ENCODE measurements at places on chromosomes 11 and 22.

GRCh38 chr22:37020192-37020479 lies 594 bp downstream of the MPST start:
- DNase-seq, result no peak

GRCh38 chr22:31490496-31490925 lies 869 bp upstream of the EIF4ENIF1 start:
- DNase-seq, result peak; percentile 28

DNA sequence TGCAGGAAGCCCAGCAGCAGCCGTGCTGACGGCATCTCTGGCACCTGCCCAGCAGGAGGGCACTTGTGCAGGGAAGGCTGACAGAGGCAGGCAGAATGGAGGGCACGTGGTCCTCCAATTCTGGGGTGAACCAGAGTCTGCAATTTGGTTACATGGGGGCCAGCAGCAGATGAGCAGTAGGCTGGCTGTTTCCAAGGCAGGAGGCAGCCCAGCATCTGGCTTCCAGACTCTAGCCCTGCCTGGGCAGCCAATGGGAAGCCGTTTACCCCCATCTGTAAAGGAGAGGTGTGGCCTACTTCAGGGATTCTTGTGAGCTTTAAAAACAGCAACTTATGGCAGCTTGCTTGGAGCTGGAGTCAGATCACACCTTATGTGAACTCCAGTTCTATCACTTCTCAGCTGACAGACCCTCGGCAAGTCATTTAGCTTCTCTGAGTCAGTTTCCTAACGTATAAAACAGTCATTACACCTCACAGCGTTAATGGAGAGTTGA lies 27.9 kb upstream of the RASL10A start:
- DNase-seq, result peak; percentile 62

- DNase-seq, result no peak
Observed at GRCh38 chr22:30272781-30273601, 6.3 kb upstream of the OSM start.

DNA sequence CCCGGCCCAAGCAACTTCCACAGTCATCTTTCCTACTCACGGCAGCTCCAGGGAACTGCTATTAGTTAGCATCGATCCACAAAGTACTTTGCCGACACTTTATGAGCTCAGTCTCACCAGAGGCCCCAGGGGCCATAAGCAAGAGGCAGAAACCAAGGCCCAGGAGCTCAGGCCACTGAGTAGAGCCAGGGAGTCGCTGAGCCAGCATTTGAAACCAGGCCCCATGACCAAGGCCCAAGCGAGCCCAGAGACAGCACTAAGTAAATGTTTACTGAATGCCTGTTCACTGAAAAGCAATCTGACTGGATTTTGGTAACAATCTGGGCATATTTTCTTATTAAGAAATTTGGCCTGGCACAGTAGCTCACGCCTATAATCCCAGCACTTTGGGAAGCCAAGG lies 43.3 kb downstream of the ARRB1 start:
- no peak for DNase-seq

- no peak for DNase-seq
Observed at GRCh38 chr11:665062-665703, 28.1 kb downstream of the DRD4 start.

- DNase-seq, result no peak
Observed at GRCh38 chr11:63445118-63445517, 45.8 kb downstream of the PLAAT5 start.

- DNase-seq, result no peak
Observed at GRCh38 chr11:17892409-17892808, 120.4 kb downstream of the SERGEF start.

GRCh38 chr11:78189174-78189724 lies 530 bp downstream of the USP35 start:
- DNase-seq, result no peak

DNA sequence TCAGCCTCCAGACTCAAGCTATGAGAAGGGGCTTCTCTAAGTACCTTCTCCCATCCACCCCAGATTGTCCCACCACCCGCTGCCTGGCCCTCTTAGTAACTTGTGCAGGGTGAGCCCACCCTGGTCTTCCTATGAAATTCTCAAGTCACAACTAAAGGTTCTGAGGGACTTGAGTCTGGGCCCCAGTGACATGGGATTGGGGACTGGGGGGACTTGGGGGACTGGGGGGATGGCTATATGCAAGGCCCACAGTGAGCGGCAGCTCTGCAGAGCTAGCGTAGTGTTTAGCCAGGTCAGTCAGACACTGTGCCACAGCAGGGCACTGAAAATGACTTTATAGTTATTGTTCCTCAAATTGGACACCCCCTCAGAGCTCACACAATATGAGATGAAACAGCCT lies 622.3 kb upstream of the CADM1 start:
- DNase-seq, result no peak

GRCh38 chr22:47059076-47059475 lies 296.6 kb downstream of the TBC1D22A start:
- no peak for DNase-seq

DNA sequence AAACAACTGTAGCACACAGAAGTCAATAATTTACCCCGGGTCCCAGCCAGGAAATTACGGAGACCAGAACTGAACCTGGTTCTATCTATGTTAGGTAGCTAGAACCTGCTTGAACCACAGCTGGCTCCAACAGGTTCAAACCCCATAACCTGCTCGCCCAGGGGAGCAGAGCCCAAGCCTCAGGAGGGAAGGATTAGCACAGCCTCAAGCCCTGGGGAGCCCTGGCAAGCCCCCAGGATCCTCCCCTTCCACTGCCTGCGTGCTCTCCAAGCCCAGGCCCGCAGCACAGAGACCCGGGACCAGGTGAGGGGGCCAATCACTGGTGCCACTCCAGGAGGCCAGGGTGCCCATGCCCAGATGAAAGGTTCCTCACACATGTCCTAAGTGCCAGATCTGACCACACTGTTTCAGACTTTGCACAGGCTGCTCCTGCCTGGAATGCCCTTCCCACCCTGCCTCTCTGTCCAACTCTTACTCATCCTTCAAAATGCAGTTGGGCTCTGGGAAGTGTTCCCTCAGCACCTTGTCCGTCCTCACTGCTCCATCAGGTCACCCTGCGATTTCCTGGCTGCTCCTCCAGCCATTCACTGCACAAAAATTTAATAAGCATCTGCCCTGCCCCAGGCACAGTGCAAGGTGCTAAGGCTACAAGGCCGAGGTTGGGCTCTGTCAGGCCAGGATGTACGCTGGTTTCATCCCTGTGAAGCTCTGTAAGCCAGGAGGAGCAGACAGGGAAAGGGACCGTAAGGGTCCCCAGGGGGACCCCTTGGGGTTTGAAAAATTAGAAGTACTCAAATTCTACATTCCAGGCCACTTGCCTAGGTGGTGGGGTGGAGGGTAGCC lies 32.2 kb downstream of the ARRB1 start:
- no peak for DNase-seq

DNA sequence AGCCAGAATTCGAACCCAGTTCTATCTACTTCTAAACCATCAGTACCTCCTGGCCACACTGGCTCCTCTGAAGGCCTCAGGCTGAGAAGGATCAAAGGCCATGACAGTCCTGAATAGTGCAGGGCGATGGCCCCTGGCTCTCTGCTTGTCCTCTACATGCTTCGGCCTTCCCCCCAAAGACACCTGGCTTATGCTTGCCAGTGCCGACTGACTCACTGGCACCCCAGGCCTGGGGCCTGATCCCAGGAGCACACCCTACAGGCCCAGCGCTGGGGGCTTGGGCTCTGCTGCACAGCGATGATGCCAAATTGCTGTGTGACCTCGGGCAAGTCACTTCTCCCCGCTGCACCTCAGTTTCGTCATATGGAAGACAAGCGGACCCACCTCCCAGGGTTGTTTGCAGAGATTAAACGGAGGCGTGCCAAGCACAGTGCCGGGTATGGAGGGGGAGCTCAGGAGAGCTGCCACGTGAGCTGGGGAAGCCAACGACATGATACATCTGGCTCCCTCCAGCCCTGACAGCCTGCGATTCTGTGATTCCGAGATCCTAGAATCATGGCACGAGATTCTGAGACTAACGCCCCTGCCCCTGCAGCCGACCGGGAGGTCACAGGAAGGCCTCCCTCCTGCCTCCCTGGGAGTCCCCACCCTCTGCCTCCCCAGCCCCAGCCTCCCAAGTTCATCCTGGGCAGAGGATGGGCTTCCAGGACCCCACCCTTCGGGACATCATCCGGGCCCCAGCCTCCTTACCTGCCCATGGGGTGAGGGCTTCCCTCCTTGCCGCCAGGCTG lies 1.0 kb downstream of the SSTR3 start:
- DNase-seq, result no peak

DNA sequence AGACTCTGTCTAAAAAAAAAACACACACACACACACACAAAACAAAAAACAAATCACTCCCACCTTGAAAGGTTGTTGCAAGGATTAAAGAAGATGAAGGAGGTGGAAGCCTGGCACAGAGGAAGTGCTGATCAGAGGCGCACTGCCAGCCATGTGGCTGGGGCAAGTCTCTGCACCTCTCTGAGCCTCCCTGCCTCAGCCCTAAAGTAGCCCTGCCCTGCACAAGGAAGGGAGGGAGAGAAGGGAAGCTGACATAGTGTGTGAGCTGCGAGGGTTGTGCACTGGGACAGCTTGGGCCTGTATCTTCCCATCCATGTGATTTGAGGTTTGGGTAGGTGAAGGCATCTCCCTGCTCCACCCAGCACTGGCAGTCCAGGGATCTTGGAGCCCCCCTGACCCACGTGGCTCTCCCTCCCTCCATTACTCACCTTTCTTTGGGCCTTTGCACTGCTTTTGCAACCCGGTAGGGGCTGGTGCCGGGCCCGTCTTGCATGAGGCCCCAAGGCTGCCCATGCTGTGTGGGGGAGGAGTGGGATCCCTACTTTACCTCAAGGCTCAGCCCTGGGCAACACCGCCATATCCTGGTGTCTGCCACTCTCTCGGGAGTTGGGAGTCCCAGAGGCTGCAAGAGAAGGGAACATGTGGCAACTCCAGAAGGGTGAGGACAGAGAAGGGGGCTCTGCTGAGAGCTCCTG lies 30.5 kb downstream of the IFT27 start:
- no peak for DNase-seq

DNA sequence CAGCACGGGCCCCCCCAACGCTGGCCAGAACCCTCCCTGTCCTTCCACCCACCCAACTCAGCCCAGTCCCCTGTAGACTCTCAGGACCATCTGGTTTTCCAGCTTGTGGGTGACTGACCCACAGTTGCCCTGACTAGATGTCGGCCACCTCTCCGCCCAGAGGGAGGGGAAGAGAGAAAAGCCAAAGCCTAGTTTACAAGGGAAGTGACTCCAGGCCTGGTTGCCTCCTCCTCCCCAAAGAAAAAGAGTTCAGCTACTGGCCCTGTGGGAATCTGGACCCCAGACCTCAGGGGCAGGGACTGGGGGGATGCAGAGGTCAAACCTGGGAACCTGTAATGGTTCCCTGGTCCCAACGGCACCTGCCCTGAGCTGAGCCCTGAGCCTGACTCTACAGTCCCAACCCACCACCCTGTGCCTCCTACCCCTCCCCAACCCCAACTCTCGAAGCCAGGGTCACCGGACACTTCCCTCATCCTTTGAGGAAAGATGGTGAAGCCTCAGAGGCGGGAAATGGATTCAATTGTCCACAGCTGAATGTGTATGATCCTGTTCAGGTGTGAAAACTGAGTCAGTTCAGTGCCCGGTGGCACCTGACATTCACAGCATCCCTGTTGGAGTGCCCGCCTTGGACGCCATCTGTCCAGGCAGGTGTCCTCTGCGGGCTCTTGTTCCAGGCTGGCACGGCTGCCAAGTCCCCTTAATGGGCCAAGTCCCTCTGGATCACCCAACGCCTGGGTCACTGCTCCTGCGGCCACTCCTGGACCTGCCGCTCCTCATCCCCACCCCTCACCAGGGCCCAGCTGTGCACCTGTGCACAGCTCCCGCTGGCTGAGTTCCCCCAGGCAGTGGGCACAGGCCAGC lies 21.0 kb upstream of the WNT7B start:
- no peak for DNase-seq
